ENCODE measurements at places on chromosomes 5 and 9. TPM values are rescaled to one million over a fixed set of nuclear protein-coding genes. Genes with fewer than 3 reads are reported as not detected.

GRCh38 chr5:134053840-134054338 lies 49.1 kb upstream of the VDAC1 start:
- no peak for DNase-seq

- DNase-seq, result no peak
These were observed 124.4 kb downstream of the FANCC start for GRCh38 chr9:95193067-95193466.

DNA sequence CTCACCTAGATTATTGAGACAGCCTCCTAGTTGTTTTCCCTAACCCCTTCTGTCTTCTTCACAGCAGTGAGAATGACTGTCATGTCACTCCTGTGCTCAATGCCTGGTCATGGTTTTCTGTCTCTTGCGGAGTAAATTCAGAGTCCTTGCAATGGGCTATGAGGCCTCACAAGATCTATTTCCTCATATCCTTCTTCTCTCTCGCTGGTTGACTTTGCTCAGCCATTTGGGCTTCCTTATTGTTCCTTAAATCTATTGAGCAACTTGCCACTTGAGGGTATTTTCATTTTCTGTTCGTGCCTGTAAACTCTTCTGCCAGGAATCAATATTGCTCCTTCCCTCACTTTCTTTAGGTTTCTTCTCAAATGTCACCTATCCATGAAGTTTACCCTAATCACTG lies 9.0 kb downstream of the PPP3R2 start:
- no peak for DNase-seq

- no peak for DNase-seq
These were observed 75.4 kb upstream of the ANKH start for GRCh38 chr5:14946815-14947620.

GRCh38 chr5:174335682-174336364 lies 290.3 kb downstream of the NSG2 start:
- no peak for DNase-seq

- no peak for DNase-seq
These were observed 45.5 kb downstream of the RXRA start for GRCh38 chr9:134371731-134372130.

DNA sequence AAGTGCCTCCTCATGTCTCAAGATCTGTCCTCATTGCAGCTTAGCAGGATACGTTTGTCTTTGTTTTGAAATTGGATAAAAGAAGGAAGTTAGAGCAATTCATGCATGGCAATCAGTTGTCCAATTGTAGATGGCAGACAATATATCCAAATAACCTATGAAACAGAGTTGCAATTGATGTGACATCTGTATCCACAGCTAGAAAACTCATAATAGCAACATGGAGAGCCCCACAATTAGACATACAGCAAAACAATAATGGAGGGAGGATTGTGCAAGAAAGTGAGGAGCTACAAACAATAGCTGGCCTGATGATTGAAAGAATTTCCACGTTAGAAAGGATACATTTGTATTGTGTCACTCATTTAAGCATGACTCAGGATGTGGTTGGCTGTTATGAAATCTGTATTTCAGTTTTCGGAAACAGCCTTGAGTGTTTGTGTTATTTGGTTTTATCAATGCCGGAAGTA lies 132.0 kb downstream of the FAM174A start:
- no peak for DNase-seq

GRCh38 chr9:128899566-128900322 lies 17.8 kb downstream of the LRRC8A start:
- DNase-seq, result no peak

- DNase-seq, result no peak
These were observed 39.2 kb downstream of the ARRDC3 start for GRCh38 chr5:91343916-91344315.

DNA sequence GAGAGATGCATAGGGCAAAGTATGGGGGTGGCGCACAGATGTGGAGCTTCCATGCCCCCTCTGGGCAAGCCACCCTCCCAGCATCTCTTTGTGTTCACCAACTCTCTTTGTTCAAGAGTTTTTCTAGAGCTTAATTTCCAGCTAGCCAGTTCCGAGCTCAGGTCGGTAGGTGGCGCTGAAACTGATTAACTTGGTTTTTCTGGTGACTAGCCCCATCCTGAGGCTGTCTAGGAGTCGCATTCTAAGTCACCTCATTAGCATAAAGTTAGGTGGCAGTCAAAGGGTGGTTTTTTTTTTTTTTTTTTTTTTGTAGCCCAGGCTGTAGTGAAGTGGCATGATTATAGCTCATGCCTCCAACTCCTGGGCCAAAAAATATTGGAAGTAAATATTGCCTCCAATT lies 476.4 kb downstream of the KDM4C start:
- DNase-seq, result no peak

- no peak for DNase-seq
These were observed 163.8 kb upstream of the SLC28A3 start for GRCh38 chr9:84504360-84504759.

DNA sequence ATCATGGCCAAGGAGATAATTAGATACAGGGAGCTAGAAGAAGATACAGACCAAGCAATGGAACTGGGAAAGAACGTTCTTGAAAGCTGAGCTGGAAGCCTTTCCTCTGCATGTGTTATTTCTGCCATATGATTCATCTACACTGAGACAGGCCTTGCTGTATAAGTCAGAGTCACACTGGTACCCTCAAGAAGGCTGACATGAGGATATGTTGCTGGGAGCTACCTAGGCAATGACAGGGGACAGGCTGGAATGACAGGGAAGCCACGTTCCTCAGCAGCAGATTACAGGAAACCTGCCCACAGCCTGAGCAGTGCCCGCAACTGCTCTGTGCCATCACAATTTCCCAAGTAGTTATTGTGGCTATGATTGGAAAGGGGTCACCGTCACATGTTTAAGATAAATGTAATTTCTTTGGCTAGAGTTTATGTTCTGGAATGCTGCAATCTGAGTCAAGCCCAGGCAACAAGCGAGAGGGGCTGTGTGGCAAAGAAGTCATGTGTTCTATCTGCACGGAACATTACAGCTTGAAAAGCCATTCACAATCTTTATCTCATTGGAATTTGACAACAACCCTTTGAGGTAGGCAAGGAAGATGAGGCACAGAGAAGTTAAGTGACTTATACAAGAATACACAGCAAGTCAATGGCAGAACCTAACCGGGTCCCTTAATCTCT lies 108.2 kb downstream of the TTLL11 start:
- DNase-seq, result no peak

DNA sequence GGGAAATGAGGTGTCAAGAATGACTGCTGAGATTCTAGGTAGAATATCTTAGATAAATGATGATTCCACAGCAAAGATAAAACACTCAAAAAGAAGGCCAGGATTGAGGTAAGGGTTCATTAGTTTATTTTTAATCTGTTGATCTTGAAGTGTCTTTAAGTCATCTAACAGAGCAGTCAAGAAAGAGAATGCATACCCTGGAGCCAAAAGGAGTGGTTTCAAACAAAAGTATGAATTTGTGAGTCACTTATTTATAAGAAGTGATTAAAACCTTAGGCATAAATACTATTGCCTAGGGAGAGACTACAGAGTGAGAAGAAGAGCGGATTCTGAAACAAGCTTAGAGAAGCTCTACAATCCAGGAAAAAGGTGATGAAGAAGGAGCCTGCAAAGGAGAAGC lies 541.0 kb downstream of the DTWD2 start:
- no peak for DNase-seq

DNA sequence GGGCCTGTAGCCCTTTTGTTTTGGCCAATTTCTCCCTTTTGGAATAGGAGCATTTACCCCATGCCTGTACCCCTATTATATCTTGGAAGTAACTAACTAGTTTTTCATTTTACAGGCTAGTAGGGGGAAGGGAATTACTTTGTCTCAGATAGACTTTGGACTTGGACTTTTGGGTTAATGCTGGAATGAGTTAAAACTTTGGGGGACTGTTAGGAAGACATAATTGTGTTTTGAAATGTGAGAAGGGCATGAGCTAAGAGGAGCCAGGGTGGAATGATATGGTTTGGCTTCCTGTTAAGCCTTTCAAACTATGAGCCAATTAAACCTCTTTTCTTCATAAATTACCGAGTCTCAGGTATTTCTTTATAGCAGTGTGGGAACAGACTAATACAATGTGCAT lies 168.1 kb downstream of the FGF1 start:
- DNase-seq, result no peak

DNA sequence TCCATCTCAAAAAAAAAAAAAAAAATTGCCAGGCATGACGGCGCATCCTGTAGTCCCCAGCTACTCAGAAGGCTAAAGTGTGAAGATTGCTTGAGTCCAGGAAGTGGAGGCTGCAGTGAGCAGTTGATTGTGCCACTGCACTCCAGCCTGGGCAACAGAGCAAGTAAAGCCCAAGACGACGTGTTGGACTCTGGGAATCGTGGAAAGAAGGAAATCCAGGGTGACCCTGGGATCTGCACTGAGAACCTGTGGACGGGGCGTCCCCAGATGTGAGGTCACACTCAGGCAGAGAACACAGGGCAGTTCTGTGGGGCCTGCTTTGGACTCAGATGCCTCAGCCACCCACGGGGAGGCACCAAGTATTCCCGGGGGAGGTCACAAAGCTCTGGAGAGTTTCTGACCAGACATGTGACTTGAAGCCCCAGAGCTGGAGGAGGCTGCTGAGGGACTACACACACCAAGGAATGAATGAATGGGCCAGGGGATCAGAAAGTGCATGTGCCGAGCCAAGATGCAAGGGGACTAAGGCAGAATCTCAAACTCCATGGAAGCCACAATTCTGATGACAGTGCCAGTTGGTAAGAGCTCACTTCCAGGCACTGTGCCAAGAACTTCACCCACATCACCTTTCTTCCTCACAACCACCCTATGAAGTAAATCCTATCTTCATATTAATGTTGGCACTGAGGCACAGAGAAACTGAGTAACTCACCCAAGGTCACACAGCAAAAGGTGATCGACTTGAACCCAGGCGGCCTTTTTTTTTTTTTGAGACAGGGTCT lies 12.9 kb downstream of the DYNC2I2 start:
- no peak for DNase-seq

- no peak for DNase-seq
These were observed 715.2 kb upstream of the DMAC1 start for GRCh38 chr9:8514760-8515159.

- DNase-seq, result no peak
These were observed at the start of gene SMIM23 for GRCh38 chr5:171785517-171785916. TSS of gene SMIM23 (plus strand) at chr5:171785817. CDS start at chr5:171785872, 55 bp downstream.

- DNase-seq, result no peak
These were observed 64.7 kb downstream of the WWC1 start for GRCh38 chr5:168356171-168356570.

DNA sequence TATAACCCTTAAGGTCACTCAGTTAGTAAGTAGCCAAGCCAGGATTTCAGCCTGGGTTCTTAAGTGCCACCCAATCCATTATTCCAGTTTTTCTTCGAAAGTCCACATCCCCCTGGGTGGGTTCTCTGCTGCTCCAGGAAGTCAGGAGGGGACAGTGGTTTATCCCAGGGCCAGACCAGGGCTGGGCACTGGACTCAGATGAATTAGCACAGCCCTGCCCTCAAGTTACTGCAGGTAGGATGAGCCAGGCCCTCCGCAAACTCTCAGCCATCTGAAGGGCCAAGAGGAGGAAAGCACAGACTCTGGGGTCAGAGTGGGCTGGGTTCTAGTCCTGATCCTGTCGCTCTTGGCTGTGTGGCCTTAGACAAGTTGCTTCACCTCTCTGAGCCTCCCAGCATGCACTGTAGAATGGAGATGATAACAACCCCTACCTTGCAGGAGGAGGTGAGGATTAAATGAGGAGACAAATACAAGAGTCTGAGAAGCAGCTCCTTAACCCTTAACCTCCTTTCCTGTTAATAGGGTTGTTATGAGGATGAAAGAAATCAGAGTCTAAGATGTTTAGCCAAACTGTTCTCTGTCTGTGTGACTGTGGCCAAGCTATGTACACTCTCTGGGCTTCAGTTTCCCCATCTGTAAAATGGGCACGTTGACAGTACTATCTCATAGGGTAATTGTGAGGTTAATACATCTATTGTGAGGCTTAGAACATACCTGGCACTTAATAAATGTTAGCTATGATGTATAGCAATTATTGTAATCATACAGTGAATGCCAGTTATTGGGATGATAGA lies 6.8 kb upstream of the NEURL1B start:
- no peak for DNase-seq

- no peak for DNase-seq
These were observed 5.1 kb downstream of the CAMK4 start for GRCh38 chr5:111229221-111229835.

GRCh38 chr9:86713970-86714369 lies 233.3 kb downstream of the GAS1 start:
- DNase-seq, result no peak

DNA sequence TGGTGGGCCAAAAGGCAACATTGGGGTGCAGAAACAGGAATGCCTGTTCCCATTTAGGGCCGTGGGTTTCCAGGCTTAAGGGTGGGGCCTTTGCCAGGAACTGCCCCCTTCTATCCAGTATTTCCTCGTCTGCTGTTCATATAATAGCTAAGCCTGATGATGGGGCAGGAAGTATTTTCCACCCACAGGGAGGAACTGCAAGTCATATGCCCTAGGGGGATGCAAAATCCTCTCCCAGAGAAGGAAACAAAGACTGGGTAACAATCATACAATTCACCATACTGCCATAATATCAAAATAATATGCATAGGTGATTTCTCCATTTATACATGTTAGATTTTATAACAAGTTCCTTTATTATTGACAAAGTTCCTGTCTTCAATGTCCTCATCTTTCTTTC lies 20.5 kb upstream of the RPS23 start:
- DNase-seq, result no peak

- DNase-seq, result no peak
These were observed 401.9 kb upstream of the IRX2 start for GRCh38 chr5:3153226-3153858.

DNA sequence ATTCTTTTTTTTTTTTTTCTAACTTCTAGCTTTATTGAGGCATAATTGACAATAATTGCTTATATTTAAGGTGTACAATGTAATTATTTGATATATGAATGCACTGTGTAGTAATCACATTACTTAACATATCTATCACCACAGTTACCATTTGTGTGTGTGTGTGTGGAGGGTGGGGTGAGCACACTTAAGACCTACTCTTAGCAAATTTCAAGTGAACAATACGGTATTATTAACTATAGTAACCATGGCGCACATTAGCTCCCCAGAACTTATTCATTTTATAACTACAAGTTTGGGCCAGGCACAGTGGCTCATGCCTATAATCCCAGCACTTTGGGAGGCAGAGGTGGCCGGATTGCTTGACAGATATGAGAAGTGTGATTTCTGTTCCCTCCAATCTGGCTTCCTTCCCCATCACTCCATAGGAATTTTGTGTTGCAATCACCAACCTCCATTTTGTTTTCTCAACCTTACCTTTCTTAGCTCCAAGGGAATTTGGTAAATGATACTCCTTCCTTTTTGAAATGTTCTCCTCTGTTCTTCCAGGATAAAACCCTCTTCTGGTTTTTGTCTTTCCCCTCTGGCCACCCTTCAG lies 14.9 kb downstream of the TXN start:
- DNase-seq, result no peak

- DNase-seq, result no peak
These were observed 1366.1 kb downstream of the PTPRD start for GRCh38 chr9:9246726-9247125.

SOX30 gene
- total RNA-seq, result not detected

SOHLH1 gene
- total RNA-seq, result not detected

MATR3 gene
- total RNA-seq, result 78.9 TPM

LHX6 gene
- total RNA-seq, result 1.2 TPM

OR1Q1 gene
- not detected for total RNA-seq

Measured in pancreas (tissue), 10 donors.